ENCODE measurements at places on chromosomes 7 and 10.

GRCh38 chr7:1427064-1427657, 32.1 kb downstream of the MICALL2 start:
- DNase-seq: no peak

DNA sequence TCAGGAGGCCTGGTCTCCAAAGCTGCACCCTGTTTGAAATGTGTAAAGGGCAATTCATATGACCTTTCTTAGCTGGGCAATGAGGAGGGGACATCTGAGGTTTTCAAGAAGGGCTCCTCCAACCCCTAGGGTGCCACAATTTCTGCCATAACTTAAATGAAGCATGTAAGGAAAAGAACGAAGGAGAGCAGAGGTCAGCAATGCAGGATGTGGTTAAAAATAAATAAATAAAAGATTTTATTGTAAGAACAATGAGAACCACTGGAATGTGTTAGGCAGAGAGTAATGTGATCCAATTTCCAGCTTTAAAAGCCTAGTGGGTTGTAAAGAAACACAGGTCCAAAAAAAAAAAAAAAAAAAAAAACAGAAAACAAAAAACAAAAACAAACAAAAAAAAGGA, 673.1 kb downstream of the TNS3 start:
- DNase-seq: no peak

- no peak for DNase-seq
These were observed 83.2 kb downstream of the FRMD4A start for GRCh38 chr10:14247377-14248116.

DNA sequence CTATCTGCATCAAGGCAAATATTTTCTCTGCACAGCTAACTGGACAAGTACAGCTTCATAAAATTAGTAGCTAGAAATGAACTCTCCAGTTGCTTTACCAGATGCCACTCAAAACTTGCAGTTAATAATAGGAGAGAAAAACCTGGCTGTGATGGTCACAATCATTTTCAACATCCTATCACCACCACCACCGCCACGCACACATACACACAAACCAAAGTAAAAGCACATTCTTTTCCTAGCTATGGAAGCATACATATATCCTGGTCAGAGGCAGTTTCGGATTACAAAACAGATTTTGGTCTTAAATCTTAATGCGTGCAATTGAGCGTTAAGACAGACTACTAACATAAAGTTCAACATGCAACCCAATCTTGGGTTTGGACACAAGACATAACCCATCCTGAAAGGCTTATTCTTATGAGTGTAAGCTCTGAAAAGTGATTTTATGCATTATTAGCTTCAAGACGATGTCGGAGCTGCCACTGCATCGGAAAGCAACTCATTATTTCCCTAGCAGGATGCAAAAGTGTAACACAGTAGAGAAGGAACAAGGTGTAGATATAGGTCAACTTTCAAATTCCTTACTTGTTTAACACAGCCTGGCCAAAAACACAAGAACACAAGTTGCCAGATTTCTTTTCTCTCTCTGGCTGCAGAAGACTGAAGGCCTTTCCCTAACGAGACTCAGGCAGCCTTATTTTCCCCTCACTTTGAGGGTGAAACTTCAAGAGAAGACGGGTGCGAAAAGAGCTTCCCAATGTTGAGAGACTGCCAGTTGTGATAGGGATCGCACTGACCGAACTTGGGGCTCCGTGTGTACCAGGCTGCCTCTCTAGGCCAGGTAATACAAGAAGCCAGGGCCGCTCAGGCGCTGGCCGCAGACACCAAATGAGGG, 1.2 kb downstream of the CACUL1 start:
- no peak for DNase-seq

- DNase-seq: no peak
These were observed 16.3 kb upstream of the CYP51A1 start for GRCh38 chr7:92150450-92151017.

DNA sequence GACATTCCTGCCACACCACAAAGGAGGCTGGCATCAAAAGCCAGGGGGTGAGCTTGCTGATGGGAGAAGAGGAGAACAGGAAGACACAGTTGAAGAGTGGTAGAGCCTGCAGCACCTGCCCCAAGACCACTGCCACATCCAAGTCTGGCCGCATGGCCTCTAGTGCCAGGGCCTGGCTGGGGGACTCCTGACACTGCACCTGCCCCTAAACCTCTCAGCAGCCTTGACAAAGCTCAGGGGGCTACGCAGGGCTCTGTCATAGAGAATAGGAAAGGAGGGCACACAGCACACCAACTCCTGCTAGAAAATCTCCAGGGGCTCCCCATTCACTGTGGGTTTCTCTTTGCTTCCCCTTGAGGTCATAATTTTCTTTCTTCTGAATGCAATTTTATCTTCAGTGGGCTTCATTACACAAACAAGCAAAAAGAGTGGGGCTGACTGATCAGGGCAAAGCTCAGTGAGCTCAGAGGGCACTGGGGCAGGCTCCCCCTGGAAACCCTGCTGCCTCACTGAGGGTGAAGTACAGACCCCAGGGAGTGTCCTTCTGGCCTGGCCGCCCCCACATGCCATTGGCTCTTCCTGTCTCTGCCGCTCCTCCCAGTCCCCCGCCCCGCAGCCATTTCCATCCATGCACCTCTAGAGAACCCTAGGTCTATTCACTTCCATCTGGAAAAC, 37.2 kb downstream of the VOPP1 start:
- no peak for DNase-seq

DNA sequence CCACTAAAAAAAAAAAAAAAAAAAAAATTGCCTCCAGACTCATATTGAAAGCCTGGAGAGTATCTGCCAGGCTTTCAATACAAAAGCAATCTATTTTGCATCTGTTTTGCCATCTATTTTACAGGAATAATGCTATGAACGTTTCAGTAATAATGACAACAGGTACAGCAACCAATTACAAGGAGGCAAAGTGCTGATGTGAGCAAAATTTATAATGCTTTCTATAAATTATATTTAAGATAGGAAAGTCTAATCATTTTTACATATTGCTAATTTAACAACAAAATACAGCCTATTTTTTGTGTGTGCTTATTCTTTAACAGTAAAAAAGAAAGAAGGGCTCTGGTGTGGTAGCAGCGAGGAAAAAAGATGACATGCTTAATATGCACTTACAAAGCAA, 10.0 kb downstream of the WDR91 start:
- no peak for DNase-seq

DNA sequence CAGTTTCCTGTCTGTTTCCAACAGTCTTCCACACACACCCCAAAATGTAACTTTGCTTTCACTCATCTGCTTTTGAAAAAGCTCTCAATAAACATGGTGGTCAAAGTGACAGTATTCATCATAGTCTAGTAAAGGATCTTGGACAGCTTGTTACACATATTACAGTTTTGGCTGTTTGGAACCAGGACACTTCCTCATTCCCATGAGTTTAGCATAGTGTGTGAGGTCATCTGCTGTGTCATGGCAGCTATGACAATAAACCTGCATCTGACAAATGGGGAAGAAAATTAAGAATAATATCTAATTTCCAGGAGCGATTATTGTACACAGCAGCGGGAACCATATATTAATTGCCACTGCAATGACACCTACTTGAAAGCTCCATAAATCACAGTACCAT, 184.3 kb upstream of the SLC26A5 start:
- DNase-seq: no peak

DNA sequence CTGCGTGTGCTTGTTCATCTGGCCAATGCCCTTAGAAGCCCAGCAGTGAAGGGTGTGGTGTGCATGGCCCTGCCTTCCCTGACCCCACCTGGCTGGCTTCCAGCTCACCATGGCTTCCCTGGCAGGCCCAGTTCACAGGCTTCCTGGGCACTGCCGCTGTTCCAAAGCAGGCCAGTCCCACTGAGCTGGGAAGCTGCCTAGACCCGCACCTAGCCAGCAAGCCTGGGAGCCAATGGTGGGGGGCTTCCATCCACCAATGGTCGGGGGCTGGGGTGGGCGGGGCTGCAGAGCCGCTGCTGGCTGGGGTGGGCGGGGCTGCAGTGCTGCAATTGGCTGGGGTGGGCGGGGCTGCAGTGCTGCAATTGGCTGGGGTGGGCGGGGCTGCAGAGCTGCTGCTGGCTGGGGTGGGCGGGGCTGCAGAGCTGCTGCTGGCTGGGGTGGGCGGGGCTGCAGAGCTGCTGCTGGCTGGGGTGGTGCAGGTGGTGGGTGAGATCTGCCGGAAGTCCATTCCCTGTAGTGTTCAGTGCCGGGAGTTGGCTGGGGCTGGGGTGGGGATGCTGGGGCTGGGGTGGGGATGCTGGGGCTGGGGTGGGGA, 12.4 kb downstream of the CALY start:
- DNase-seq: no peak

DNA sequence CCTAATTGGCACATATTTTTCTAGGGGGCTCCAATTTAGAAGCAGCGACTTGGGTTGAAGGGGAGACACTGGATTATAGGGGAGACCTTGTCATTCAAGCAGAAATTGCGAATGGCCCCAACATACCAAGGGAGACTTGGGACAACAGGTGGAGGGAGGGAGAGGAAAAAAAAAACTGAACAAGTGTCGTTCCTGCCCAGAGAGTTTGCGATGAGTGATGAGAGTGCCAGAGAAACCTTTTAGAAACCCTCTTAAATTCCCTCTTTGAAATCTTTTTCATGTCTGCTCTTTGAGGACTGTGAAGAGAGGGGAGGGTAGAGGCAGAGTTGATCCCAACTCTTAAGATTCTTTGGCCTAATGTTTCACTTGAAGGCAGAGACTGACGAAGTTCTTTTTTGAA, 24.3 kb downstream of the RBM20 start:
- DNase-seq: no peak

GRCh38 chr7:91114232-91114631, 150.0 kb upstream of the FZD1 start:
- DNase-seq: no peak

DNA sequence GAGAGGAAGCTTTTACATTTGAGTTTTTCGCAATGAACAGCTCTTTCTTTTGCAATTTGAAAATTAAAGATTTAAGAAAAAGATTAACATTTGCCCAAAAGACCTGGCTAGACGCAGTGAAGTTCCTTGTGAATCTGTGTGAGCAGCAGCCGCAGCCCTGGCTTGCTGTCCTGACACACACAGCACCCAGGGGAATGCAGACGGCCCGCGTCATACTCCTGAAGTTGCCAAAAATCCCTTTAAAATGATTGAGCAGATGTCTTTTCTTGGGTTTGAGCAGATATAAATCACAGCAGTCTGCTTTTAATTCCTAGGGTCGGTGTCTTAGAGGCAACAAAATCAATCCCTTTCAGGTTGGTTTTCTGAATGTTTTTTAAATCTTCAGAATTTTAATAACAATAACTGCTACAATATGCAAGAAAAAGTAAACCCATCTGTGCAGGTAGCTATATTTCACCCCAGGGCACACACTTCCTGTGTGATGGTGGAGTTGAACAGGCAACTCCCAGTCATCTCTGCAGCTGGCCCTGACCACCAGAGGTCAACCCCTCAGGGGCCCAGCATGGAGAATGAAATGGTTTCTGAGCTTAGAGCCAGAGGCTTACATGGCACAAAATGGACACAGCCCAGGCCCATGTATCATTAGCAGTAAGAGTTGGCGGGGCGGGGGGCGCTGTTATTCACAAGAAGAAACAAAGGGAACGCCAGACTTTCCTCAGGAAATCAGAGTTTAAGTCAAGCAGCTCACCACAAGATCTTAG, 32.2 kb upstream of the TRIL start:
- no peak for DNase-seq

DNA sequence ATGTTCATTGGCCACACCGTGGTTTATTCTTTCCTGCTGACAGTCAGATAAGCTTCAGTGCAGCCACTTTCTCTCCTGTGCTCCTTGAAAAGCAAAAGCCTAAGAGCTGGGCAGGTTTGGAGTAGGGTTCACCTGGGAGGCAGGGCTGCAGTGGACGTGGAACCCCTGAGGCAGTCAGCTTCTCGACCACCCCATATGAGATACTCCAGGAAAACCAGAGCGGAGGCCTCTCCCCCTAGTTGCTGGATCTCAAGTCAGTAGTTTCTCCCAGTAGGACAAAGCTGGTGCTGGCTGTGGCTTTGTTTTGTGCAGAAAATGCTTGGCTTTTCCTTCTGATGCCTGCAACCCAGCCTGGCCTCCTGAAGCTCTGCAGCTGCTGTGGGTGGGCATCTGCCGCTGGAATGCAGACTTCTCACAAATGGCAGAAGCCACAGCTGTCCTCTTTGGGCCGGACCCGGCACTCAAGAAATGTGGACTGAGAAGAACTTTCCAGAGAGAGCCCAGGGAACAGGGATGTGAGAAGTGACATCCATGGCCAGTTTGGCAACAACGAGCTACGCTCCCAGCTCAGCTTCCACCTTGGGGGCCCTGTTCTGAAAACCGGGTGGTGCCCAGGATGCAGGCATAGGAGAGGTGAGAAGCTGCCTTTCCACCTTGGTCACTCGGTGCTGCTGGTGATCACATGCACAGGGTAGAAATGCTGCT, 276.6 kb upstream of the TCERG1L start:
- DNase-seq: no peak

DNA sequence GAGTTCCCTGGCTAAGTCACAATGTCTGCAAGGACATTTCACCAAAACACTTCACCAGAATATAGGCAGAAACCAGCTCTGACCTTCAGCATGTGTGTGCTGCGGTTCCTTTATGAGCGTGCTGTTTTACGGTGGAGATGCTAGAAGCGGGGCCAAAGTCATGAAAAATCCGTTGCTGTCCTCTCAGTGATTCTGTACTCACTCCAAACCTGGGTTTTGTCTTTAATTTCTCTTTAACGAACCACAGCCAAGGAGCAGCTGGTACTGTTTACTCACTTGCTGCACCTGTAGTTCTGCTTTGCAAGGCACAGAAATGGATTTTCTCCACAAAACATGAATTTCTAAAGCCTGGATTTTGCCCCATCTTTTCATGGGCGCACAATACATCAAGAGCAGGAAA, 639.9 kb downstream of the PHTF2 start:
- DNase-seq: no peak

DNA sequence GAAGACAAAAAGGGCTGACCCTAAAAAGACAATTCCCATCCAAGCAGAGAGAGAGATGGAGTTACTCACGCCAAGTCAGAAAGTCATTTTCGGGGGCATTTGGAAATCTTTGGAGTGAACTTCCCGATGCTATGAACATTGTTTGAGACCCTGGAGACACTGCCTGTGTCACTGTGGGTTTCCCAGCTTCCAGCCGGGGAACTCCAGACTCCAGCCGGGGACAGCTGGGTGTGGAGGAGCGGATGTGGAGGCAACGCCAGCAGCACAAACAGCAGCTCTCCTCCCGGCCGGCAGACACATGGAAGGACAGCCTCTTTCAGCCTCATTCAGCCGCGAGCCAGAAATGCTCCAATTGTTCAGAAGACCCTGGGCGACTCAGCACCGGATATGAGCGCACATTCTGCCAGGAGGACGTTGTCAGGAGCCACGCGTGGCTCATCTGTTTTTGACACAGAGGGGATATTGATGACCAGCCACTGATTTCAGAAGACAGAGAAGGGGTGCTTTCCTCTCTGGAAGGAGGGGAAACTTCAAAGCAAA, 97.6 kb downstream of the PRPF18 start:
- no peak for DNase-seq

DNA sequence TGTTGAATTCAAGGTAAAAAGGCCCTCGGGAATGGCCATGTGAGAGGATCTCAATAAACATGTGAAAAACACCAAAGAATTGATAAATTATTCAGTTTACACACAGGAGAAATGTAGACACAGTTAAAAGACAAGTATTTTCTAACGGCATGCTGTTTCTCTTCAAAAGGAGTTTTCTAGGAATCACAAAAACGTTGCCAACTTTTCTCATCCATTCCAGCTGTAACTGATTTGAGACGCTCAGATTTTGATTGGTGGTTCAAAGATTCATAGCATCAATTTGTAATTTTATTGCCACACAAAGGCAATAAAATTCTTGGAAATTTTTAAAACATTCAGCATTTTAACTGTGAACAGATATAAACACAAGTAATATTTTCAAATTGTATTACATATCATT, 384.9 kb upstream of the PFKP start:
- no peak for DNase-seq

- DNase-seq: no peak
These were observed 9.7 kb downstream of the ZSCAN21 start for GRCh38 chr7:100059251-100059739.

- no peak for DNase-seq
These were observed 265.9 kb upstream of the YAE1 start for GRCh38 chr7:39300276-39300675.

Data from AML-193 (cell line).